Activated naive CD4-positive, alpha-beta T cell (primary cell): ENCODE measurements at places on chromosomes 1 and 21.

DNA sequence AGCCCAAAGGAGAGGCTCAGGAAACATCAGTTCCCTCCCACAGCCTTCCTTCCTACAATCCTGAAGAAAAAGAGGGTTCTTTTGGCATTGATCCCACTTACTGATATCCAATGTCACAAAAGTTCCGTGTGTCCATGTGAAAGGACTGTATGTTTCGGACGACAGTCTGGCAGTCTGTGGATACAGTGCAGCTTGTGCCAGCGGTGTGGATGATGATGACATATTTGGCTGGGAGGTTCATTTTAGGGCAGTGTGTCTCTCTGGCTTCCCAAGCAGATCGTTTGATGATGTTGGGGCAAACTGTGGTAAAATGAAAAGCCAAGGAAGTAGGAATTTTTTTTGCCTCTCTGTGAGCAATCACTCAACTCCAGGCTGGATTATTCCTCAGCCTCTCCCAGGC lies 10.4 kb downstream of the PGLYRP3 start:
- no peak for DNase-seq

DNA sequence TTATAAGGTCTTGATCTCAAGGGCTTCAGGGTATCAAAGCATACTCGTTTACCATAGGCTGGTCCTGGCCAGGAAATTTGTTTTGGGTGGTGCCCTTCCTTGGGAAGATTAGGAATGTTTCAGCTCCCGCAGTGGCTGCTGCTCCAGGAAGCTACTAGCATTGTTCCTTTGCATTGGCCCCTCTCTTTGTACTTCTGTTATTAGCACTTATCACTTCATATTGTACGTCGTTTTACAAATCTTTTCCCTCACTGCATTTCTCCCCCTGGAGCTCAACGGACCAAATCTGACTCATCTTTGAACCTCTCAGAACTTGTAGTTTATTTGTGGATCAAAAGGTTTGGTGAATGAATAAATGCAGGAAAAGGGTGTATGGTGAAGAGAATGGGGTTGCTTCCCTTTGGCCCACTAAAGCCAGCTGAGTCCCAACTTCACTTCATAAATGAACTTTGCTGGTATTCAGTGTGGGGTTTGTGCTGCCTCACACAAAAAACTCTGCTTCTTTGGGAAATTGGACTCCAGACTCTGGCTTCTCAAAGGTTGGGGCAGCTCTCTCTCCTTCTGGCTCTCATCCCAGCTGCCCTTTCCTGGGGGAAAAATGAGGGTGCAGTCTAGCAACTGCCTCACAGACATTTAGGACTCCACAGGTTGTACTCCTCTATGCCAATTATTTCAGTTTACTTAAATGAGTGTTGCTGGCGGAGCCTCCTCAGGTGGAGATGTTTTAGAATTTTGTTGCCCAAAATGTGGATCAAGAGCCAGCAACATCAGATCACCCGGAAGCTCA lies 5.9 kb downstream of the GNAT2 start:
- no peak for DNase-seq

GRCh38 chr1:237316352-237316751 lies 274.4 kb downstream of the RYR2 start:
- no peak for DNase-seq

DNA sequence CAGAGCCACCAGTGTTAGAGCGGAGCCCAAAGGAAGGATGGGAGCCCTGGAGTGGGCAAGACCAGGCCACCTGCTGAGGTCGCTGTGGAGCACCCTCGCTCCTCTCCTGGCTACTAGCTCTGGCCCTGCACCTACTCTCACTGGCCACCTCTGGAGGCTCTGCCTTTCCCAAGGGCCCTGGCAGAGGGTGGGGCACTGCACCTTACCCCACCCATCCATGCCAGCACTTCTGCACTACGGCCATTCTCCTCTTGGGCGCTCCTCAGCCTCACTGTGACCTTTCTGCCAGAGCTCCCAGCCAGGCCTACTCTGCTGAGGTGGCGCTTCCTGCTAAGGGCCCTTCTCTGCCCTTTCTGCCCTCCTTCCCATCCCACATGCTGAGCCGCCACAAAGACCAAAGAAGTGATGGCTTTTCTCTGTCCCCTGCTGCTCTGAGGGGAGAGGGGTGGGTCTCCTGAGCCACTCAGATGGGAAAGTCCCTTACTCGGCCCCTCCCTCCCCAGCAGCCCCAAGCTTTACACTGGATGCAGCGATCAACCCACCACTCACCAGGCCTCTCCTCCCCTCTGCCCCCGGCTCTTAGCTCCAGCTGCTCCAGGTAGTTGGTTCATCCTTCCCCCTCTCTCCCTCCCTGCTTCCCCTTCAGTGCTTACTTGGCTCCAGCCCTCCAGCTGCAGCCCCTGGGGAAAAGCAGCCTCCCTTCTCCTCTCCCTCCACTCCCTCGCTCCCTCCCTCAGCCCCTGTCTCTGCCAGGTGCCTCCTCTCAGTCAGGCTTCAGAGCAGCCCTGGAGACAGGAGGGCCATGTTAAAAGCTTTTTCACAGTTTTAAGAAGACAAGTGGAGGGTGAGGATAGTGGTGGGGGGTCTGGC lies 14.8 kb upstream of the TMEM222 start:
- DNase-seq: no peak

GRCh38 chr1:230923176-230923575 lies 54.9 kb upstream of the C1orf198 start:
- no peak for DNase-seq

DNA sequence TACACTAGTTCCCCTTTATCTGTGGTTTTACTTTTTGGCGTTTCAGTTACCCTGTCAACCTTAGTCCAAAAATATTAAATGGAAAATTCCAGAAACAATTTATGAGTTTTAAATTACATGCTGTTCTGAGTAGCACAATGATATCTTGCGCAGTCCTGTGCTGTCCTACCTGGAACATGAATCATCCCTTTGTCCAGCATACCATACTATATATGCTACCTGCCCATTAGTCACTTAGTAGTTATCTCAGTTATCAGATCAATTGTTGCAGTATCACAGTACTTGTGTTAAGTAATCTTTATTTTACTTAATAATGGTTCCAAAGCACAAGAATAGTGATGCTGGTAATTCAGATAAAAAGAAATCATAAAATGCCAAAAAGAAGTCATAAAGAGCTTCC lies 52.7 kb downstream of the AGBL4 start:
- DNase-seq: no peak

DNA sequence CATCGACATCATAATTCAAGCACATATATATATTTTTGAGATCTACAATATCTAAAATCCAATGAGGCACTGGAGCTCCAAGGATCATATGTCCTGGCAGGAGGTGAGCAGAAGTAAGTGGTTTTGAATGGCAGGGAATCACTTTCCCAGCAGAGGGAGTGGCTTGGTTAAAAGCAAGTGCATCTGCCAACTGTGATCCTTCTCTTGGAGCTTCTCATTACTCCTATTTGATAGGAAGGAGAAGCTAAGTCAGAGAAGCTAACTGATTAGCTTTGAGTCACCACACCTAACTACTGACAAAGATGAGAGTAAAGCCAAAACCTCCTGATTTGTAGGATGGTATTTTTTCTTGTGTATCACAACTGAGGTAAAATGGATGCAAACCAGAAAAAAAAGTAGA lies 55.0 kb downstream of the ALG14 start:
- no peak for DNase-seq

DNA sequence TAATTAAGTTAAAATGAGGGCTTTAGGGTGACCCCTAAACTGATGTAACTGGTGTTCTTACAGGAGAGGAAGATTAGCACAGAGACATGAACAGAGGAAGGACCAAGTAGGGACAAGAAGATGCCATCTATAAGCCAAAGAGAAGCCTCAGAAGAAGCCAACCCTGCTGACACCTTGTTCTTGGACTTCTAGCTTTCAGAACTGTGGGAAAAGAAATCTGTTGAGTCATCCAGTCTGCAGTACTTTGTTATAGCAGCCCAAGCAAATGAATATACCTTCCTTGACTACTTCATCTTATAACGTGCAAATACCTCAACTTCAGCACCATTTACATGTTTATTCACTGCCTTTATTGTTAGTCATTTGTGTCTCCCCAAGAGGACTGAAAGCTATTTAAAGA lies 3.4 kb downstream of the ZBTB21 start:
- DNase-seq: no peak

DNA sequence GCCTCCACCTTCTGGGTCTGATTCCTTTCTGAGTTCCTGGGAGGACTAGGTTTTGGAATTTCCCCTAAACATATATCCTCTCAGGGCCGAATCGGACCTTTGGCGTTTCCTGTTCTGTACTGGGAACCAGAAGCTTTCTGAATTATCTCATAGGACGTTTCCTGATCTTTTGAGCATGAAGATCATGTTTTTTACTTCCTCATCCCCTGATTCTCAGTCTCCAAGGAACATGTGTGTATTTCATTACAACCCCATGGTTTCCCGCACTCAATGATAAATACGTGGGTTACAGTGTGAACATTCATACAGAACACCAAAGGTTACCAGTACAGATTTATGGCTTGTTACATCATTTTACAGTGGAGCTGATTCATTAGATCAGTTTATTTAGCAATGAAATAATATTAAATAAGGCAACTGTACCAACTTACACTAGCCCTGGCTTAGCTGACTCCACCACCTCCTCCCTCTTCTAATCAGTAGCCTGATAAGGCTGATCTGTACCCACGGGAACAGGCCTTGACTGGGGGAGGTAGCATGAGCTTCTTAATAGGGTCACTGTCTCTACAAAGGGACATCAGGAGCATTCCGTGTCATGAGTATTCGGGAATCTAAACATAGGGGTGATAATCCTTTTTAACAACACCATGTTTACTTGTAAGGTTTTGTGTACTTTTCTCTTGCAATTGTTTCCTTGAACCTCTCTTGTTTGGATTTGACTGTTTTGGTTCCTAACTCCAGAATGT lies 57.8 kb upstream of the ERRFI1 start:
- DNase-seq: no peak

DNA sequence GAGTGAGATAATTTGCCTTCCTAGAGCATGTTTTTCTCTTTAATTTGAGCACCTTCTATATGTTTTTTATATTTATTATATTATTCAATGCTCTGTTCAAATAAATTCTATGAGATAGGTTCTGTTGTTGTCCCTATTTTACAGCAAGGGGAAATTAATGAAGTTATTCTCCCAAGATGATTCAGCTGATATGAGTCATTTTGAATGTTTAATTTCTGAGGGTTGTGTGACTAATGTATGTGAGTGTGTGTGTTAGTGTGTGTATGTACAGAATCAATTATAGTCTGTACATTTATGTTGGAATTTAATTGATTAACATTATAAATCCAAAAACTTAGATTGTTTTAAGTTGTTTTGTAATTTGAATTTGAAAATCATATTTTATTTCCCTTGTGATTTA lies 1536.7 kb upstream of the B3GALT2 start:
- no peak for DNase-seq

- no peak for DNase-seq
These were observed 2.0 kb upstream of the KRTAP19-1 start for GRCh38 chr21:30482130-30482529.

DNA sequence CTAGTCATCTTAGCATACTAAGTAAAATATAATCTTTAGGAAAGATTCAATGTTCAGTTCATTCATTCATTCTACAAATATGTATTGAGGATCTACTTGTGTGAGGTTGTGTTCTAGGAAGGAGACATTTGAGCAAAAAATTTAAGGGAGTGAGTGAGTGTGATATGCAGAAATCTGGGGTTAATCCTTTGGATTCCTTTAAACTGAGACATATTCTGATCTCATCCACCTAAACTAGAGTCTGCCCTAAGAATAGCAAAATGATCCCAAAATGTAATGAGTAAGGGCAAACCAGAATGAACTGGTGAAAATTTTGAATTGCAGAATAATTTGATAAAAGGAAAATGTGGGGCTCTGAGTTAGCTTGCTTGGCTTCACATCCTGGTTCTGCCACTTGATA lies 8.6 kb downstream of the UBE2U start:
- no peak for DNase-seq

GRCh38 chr1:115609021-115609420 lies 32.7 kb upstream of the VANGL1 start:
- DNase-seq: no peak

DNA sequence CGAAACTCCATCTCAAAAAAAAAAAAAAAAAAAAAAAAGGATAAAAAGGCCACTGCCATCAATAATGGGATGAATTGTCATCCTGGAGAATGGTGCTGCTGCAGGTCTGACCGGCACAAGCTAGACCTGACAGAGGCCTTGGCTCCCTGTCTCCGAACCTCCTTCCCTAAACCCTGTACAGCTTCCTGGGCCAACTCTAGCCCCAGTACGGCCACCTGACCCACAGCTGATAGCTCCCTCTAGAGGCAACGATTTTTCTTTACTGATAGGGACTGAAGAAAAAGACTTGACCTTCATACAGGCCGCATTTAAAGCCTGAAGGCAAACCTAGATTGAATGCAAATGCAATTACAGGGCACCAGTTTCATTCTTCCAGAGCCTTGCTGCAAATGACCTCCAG lies 30.7 kb downstream of the NOL9 start:
- no peak for DNase-seq

DNA sequence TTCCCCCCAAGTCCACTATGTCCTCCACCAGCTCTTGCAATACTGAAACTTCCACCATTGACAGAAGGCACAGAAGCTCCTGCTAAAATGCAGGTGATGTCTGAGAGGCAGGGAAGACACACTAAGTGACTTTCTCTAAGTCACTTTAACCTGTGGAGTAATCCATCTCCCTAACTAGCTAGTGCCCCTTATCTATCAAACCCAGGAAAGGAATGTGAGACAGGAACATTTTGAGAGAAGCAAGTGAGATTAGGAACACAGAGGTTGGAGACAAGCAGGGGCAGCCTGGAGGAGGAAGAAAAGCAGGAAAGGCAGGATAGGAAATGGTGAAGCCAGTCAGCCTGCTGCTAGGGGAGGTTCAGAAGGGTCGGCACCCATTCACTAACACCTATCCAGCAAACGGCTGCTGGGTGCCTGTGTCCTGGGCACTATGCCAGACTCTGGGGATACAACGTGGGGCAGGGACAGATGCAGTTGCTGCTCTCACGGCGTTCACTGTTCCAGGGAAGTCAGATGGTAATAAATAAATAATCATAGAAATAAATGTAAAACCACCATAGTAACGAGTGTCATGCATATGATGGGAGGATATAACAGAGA lies 7.0 kb downstream of the GPA33 start:
- no peak for DNase-seq

DNA sequence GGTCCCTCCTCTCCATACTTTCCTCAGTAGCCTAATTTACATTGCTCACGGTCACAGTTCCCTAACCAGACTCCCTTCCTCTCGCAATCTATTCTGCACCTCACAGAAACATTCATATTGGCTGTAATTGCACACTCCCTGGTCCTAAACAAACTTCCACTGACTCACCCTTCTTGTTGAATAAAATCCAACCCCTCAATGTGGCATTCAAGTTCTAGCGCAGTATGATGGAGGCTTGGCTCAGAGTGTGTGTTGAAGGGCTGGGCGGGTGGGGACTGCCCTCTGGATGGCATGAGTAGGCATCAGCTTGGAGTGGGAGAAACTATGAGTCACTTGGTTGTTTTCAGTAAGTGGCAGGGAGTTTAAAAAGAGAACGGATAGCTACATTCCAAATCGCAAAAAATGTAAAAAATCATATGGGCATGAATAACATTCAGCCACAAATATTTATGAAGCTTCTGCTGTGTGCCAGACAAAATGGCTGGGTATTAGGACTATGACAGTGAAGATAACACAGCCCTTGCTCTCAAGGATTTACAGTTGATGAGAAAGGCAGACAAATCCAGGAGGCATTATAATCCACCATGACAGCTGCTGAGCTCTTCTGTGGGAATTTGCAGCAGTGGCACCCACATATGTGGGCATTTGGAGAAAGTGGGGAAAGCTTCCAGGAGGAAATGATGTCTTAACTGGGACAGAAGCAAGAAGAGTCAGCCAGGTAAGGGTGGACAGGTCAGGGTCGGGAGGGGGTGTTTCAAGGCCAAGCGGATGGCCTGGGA lies 42.2 kb upstream of the LYST start:
- DNase-seq: no peak

- no peak for DNase-seq
These were observed 14.6 kb downstream of the GTF2B start for GRCh38 chr1:88876573-88877365.
